Suprapubic skin (tissue), 4 donors: ENCODE measurements at places on chromosomes 11 and 22.
A peak's percentile ranks its signal among the peaks of the same experiment; 100 is the strongest.

GRCh38 chr11:131672191-131672590 lies 301.8 kb downstream of the NTM start:
- H3K36me3 ChIP-seq = no peaks in the 10 kb centered on the region
- H3K27me3 ChIP-seq = no peaks in the 10 kb centered on the region
- H3K27ac ChIP-seq = no peak overlapping the region
- H3K4me1 ChIP-seq = peaks cover 6% of the 10 kb centered on the region
- no peak overlapping the region for H3K4me3 ChIP-seq

DNA sequence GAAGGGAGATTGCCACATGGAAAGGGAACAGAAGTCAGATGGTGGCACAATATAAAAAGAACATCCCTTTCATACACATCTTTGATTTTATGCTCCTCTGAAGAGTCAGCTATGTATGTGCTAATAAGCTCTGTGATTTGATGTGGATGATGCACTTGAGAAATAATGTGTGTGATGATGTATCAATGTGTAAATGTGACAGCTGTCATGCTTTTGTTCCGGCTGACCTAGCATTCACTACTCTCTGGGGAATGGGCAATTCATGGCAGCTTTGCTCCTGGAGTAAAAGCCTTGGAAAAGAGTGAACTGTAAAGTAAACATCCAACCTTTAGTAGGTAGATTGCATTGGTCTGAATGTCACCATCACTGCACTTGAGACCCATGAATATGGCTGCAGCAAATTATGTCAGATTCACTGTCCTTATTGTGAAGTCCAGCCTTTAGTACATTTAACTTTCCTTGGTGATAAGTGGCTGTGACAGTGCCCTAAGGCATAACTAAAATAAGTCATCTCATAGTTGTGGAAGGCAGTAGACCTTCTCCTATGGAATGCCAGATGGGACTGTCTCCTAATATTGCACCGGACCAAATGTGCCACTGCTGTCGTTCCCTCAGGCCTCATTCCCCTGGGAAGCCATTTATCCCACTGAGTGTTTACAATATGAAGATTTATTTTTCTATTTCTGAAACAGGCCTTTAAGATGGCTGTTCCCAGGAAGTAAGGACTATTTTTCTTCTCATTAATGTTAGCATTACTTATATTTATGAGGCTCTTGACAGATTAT lies 178.2 kb upstream of the CCDC90B start:
- no peak for DNase-seq
- H3K27ac ChIP-seq = no peak overlapping the region
- no peaks in the 10 kb centered on the region for H3K27me3 ChIP-seq
- no peaks in the 10 kb centered on the region for H3K36me3 ChIP-seq
- no peak overlapping the region for H3K4me3 ChIP-seq

GRCh38 chr11:47466201-47466600 lies 17.3 kb upstream of the RAPSN start:
- H3K36me3 ChIP-seq = peaks cover 46% of the 10 kb centered on the region
- no peaks in the 10 kb centered on the region for H3K27me3 ChIP-seq
- DNase-seq = no peak

DNA sequence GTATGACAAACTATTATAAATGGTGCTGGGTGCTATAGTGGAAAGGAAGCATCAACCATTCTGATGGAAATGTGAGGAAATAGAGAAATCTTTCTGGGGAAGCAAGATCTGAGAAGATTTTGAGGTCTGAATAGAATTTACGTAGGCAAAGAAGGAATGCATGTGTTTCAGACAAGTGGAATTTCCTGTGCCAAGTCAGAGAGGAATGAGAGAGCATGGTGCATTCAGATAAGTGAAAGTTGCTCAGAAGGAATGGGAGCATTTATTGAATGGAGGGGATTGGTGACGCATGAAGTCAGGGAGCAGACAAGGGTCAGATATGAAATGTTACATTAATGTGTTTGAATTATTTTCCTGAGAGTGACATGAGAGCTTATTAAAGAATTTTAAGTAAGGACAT lies 725.5 kb downstream of the METTL15 start:
- no peaks in the 10 kb centered on the region for H3K4me1 ChIP-seq
- H3K4me3 ChIP-seq = no peak overlapping the region
- no peaks in the 10 kb centered on the region for H3K27me3 ChIP-seq
- no peaks in the 10 kb centered on the region for H3K36me3 ChIP-seq

DNA sequence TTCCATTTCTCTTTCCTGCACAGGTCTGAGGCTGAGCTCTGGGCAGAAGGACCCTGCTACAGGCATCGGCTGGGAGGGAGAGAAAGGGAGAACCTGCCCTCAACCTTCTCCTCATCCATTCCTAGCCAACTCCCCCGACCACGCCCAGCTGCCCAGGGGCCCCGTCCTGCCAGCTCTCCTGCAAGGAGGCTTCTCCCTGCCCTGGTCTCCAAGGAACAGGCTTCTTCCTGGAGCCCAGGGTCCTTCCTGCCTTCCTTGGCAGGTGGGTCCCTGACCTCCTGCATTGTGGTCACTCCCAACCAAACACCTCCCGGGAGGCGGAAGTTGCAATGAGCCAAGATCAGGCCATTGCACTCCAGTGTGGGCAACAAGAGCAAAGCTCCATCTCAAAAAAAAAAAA lies 12.5 kb upstream of the HMOX1 start:
- no peaks in the 10 kb centered on the region for H3K36me3 ChIP-seq
- peaks cover 26% of the 10 kb centered on the region for H3K4me1 ChIP-seq
- no peak overlapping the region for H3K4me3 ChIP-seq

DNA sequence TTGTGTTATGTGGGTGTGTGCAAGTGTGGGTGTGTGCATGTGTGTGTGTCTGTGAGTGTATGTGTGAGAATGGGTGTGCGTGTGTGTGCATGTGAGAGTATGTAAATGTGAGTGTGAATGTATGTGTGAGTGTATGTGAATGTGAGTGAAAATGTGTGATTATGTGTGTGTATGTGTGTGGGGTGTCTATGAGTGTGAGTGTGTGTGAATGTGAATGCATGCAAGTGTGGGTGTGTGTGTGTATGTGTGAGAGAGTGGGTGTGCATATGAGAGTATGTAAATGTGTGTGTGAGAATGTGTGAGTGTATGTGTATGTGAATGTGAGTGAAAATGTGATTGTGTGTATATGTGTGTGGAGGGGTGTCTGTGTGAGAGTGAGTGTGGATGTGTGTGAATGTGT lies 1292.7 kb downstream of the TBC1D22A start:
- peaks cover 31% of the 10 kb centered on the region for H3K27me3 ChIP-seq
- no peak overlapping the region for H3K27ac ChIP-seq
- no peak overlapping the region for H3K4me3 ChIP-seq
- H3K36me3 ChIP-seq = no peaks in the 10 kb centered on the region

DNA sequence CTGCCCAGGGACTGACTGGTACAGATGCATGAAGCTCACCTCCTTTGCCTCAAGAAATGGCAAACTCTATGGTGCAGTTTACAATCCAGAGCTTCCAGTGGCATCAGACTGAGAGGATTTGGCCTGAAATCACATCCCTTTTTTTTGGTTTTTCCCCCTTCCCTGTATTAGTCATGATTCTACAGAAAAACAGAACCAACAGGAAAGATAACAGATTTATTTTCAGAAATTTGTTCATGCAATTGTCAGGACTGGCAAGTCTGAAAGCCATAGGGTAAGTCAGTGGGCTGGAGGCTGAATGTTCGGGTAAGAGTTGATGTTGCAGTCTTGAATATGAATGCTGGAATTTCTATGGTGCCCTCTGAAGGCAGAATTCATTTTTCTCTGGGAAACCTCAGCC lies 12.0 kb upstream of the ZDHHC13 start:
- no peak overlapping the region for H3K4me3 ChIP-seq
- H3K27me3 ChIP-seq = no peaks in the 10 kb centered on the region

DNA sequence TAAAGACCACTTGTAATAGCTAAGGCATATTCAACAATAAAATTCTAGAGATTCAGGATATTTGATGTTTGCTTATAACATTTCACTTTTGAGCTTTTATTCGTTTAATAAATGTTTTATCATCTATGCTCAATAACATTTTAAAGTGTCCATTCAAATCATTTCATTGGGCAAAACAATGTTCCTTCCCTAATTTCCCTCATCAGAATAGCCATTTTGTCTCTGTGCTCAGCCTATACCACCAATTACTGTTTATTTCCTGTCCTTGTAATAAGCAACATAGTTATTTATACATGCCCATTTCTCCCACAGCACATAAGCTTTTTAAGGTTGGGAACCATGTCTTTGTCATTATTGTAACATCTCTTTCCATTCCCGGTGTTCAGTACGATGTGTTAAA lies 1.3 kb upstream of the SC5D start:
- no peak overlapping the region for H3K4me3 ChIP-seq
- no peak for DNase-seq
- no peaks in the 10 kb centered on the region for H3K27me3 ChIP-seq
- H3K36me3 ChIP-seq = no peaks in the 10 kb centered on the region
- no peak overlapping the region for H3K27ac ChIP-seq
- peaks cover 20% of the 10 kb centered on the region for H3K4me1 ChIP-seq

DNA sequence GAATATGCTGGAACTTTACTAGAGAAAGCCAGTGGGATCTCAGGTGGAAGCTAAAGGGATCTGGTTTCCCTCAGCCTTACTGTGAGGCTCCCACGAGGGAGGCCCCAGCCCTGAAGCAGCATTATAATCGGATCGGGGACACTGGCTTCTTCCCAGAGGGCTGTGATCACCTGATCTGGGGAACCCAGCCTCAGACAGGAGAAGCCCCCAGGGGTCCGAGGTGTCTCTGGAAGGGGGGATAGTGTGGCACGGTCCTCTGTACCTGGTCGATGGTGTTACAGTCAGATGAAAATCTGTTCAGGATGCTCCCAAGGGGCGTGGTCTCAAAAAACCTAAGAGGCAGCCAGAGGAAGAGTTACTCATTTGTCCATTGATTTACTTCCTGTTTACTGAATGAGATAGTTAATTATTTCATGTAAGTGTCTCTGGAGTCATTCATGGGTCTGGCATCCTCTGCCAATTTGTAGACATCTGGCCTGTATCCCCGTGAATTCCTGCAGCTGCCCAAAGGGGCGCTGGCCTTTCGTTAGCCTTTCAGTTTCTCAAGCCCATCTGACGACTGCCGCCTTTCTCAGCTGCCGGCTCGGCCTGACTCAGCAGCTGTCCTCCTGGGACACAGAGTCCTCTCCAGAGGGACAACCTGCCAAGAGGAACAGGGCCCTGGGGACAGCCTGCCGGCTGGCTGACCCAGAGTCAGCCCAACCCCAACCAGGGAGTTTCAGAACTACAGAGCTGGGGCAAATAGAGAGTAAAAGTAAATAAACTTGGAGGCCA lies 17.0 kb upstream of the KCNJ11 start:
- H3K4me1 ChIP-seq = peaks cover 17% of the 10 kb centered on the region
- H3K4me3 ChIP-seq = no peak overlapping the region
- no peaks in the 10 kb centered on the region for H3K36me3 ChIP-seq
- no peaks in the 10 kb centered on the region for H3K27me3 ChIP-seq
- peak overlapping the region; percentile 38 for H3K27ac ChIP-seq

DNA sequence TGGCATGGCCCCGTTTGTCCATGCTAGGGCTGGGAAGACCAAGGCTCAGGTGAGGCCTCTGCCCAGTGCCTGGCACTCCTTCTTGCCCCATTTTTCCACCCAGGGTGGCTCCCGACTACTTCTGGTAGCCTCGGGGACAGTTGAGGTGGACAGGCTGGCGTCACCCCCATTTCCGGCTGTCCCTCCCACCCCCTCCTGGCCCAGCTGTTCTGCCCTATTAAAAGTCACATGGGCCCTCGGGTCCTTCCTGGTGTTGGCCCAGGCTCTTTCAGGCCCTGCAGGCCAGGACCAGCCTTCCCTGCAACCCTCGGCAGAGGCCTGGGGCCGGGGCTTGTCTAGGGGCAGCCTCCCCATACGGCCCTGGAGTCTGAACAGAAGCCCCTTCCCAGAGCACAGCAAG lies 9.5 kb downstream of the CD81 start:
- H3K4me1 ChIP-seq = peaks cover 99% of the 10 kb centered on the region
- H3K27ac ChIP-seq = peak overlapping the region; percentile 51
- no peaks in the 10 kb centered on the region for H3K27me3 ChIP-seq
- no peak for DNase-seq
- peak overlapping the region; percentile 8 for H3K4me3 ChIP-seq

- no peak overlapping the region for H3K4me3 ChIP-seq
- H3K4me1 ChIP-seq = peaks cover 23% of the 10 kb centered on the region
- H3K27ac ChIP-seq = no peak overlapping the region
- H3K36me3 ChIP-seq = peaks cover 28% of the 10 kb centered on the region
- no peaks in the 10 kb centered on the region for H3K27me3 ChIP-seq
- no peak for DNase-seq
Measured at GRCh38 chr11:662689-663274, 25.7 kb downstream of the DRD4 start.
